ENCODE measurements at places on chromosomes 12 and 14.

- H3K27ac ChIP-seq = peak overlapping the region; percentile 72
- H3K4me3 ChIP-seq = no peak overlapping the region
- H3K4me1 ChIP-seq = peaks cover 13% of the 10 kb centered on the region
- no peak for DNase-seq
Measured at GRCh38 chr12:49201595-49202295, 12.9 kb upstream of the TUBA1A start.

GRCh38 chr12:32083489-32083888 is 23.2 kb upstream of the BICD1 start:
- peaks cover 3% of the 10 kb centered on the region for H3K27me3 ChIP-seq
- H3K4me3 ChIP-seq = no peak overlapping the region
- no peaks in the 10 kb centered on the region for H3K4me1 ChIP-seq
- DNase-seq = no peak

GRCh38 chr12:113932381-113933196 is 33.5 kb downstream of the RBM19 start:
- peaks cover 24% of the 10 kb centered on the region for H3K36me3 ChIP-seq
- no peak for DNase-seq
- H3K4me3 ChIP-seq = no peak overlapping the region
- H3K27me3 ChIP-seq = no peaks in the 10 kb centered on the region
- H3K27ac ChIP-seq = no peak overlapping the region

GRCh38 chr14:32304296-32304695 is 24.8 kb upstream of the AKAP6 start:
- DNase-seq = no peak
- no peaks in the 10 kb centered on the region for H3K27me3 ChIP-seq
- no peak overlapping the region for H3K27ac ChIP-seq
- no peaks in the 10 kb centered on the region for H3K4me1 ChIP-seq
- H3K4me3 ChIP-seq = no peak overlapping the region

DNA sequence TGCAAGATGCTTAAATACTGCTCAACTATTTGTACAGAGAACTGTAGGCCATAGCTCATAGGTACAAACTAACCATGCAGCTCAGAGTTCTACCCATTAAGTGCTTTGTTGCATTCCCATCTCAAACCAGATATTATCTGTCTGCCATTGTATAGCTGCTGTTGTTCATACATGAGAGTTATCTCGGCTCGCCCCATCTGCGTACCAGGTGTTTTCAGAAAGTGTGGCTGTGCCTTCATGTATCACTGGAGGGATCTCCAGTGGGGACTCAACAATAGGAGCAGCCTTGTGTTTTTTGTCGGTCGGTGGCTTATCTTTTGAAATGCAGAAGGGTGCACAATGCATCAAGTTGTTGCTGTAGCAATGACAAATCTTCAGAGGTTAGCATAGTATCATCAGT is 678.3 kb downstream of the RERGL start:
- H3K36me3 ChIP-seq = no peaks in the 10 kb centered on the region
- H3K4me3 ChIP-seq = no peak overlapping the region
- no peak for DNase-seq
- H3K27me3 ChIP-seq = no peaks in the 10 kb centered on the region
- H3K27ac ChIP-seq = no peak overlapping the region

DNA sequence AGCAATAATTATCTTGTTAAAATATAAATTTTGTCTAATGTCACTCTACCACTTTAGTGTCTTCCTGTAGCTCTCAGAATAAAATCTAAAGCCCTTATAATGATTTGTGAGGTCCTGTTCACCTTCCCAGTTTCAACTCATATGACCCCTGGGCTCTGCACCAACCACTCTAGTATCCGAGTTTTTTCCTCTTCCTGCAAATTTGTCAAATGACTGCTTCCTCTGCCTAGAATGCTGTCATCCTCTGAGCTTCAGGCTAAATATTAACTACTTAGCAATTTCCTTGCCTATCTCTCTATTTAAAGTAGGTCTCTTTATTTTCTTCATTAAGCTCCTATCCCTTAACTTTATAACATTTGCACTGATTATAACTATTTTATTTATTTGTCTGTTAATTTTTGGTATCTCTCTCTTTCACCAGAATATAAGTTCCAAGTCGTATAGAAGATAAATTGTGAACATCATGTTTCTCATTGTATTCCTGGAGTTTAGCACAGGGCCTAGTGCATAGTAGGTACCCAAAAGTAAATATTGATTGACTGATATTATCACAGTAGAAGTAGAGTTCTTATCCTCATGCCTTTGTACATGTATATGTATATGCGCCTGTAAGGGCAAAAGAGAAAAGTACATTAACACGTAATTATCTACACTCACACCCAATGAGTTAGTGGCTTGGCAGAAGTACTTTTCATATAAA is 196.0 kb downstream of the BCAT1 start:
- no peaks in the 10 kb centered on the region for H3K36me3 ChIP-seq
- no peak for DNase-seq
- no peaks in the 10 kb centered on the region for H3K4me1 ChIP-seq
- H3K27ac ChIP-seq = no peak overlapping the region

- peaks cover 9% of the 10 kb centered on the region for H3K36me3 ChIP-seq
- DNase-seq = no peak
- peak overlapping the region; percentile 24 for H3K27ac ChIP-seq
- H3K4me1 ChIP-seq = no peaks in the 10 kb centered on the region
- no peaks in the 10 kb centered on the region for H3K27me3 ChIP-seq
- H3K4me3 ChIP-seq = no peak overlapping the region
Measured at GRCh38 chr12:110373025-110373424, 30.5 kb downstream of the ANAPC7 start.

DNA sequence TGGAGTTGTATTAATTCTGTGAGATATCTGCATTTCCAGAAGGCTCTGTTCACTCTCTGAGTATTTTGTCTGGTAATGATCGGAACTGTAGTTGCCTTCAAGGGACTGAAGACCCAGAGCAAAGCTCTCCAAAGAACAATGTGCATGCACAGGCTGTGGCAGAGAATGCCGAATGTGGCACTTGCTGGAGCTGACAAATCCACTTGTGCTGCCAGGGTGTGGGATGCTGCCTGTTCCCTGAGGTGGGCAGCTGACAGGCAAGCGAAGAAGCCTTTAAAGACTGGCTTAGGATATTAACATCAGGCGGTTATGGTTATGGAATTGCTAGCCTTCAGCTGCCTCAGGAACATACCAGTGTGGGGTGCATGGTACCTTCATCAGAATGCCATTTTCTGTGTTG is 419.9 kb upstream of the ATP2B1 start:
- H3K27me3 ChIP-seq = no peaks in the 10 kb centered on the region
- H3K4me1 ChIP-seq = no peaks in the 10 kb centered on the region
- H3K4me3 ChIP-seq = no peak overlapping the region
- no peaks in the 10 kb centered on the region for H3K36me3 ChIP-seq

GRCh38 chr12:131017477-131017991 is 63.8 kb downstream of the ADGRD1 start:
- H3K27ac ChIP-seq = no peak overlapping the region
- no peaks in the 10 kb centered on the region for H3K36me3 ChIP-seq
- no peaks in the 10 kb centered on the region for H3K4me1 ChIP-seq
- DNase-seq = no peak
- peaks cover 22% of the 10 kb centered on the region for H3K27me3 ChIP-seq

DNA sequence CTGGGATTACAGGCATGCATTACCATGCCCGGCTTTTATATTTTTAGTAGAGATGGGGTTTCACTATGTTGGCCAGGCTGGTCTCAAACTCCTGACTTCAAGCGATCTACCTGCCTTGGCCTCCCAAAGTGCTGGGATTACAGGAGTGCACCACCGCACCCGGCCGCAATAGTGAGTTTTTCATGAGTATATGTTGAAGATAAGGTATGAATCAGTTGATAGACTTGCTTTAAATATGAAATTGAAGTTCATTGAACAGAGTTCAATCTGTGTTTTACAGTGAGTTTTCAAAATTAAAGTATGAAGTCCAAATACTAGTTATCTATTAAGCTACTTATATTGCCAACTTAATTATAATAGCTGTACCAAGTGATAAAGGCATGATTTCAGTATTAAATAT is 35.1 kb downstream of the SNAPC1 start:
- no peak overlapping the region for H3K27ac ChIP-seq
- no peak overlapping the region for H3K4me3 ChIP-seq
- peaks cover 27% of the 10 kb centered on the region for H3K36me3 ChIP-seq
- no peaks in the 10 kb centered on the region for H3K27me3 ChIP-seq

DNA sequence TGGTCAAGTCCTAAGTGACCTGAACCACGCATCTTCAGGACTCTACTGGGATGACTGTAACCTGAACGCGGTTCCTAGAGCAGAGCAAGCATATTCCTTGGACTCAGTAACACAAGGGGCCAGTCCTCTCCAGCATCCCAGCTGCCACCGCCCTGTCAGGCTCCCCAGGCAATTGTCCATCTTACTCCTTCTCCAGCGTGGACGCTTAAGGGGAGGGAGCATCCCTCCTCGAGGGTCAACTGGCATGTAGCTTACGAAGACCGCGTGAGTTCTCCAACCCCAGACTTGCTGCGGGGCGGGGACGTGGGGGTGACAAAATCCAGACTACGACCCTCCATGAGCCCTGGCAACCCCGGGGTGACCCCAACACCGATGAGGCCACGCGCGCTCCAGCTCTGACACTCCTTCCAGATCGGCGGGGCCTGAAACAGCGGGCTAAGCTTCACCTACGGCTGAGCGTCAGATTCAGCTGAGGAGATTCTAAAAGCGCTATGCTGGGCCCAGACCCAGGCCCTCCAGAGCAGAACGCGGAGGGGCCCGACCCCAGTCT is 846 bp upstream of the MTHFD1 start:
- no peak for DNase-seq
- no peaks in the 10 kb centered on the region for H3K27me3 ChIP-seq
- H3K4me3 ChIP-seq = peak overlapping the region; percentile 99
- H3K36me3 ChIP-seq = peaks cover 4% of the 10 kb centered on the region
- H3K27ac ChIP-seq = peak overlapping the region; percentile 98

GRCh38 chr14:97602438-97603117 is 805.4 kb downstream of the VRK1 start:
- peaks cover 19% of the 10 kb centered on the region for H3K4me1 ChIP-seq
- no peak overlapping the region for H3K4me3 ChIP-seq
- no peaks in the 10 kb centered on the region for H3K27me3 ChIP-seq
- H3K27ac ChIP-seq = no peak overlapping the region
- peak; percentile 73 for DNase-seq

- H3K4me3 ChIP-seq = no peak overlapping the region
- H3K36me3 ChIP-seq = no peaks in the 10 kb centered on the region
- no peak for DNase-seq
Measured at GRCh38 chr12:40692765-40693206, 547 bp downstream of the CNTN1 start.

DNA sequence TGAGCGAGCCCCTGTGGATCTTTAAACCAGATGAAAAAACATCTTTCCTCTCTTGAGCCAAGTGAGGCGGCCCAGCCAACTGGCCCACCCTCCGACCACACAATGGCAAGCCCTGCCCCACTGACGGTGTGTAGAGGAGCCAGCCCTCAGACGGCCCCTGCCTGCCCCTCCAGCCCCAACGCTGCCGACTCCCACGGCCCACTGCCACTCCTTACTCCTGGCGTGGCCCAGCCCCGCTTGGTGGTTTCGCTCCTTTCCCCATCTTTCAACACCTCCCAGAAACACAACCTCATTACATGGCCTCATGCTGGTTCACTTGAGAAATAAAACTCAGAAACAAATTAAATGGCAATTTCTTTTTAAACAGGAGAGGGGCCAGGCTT is 80.6 kb upstream of the DICER1 start:
- no peak overlapping the region for H3K27ac ChIP-seq
- H3K4me1 ChIP-seq = no peaks in the 10 kb centered on the region
- no peaks in the 10 kb centered on the region for H3K36me3 ChIP-seq

- H3K27me3 ChIP-seq = peaks cover 52% of the 10 kb centered on the region
- H3K4me3 ChIP-seq = no peak overlapping the region
- H3K4me1 ChIP-seq = peaks cover 7% of the 10 kb centered on the region
- H3K27ac ChIP-seq = no peak overlapping the region
- peak; percentile 12 for DNase-seq
Measured at GRCh38 chr14:105931808-105932483, 405.6 kb downstream of the TMEM121 start.

DNA sequence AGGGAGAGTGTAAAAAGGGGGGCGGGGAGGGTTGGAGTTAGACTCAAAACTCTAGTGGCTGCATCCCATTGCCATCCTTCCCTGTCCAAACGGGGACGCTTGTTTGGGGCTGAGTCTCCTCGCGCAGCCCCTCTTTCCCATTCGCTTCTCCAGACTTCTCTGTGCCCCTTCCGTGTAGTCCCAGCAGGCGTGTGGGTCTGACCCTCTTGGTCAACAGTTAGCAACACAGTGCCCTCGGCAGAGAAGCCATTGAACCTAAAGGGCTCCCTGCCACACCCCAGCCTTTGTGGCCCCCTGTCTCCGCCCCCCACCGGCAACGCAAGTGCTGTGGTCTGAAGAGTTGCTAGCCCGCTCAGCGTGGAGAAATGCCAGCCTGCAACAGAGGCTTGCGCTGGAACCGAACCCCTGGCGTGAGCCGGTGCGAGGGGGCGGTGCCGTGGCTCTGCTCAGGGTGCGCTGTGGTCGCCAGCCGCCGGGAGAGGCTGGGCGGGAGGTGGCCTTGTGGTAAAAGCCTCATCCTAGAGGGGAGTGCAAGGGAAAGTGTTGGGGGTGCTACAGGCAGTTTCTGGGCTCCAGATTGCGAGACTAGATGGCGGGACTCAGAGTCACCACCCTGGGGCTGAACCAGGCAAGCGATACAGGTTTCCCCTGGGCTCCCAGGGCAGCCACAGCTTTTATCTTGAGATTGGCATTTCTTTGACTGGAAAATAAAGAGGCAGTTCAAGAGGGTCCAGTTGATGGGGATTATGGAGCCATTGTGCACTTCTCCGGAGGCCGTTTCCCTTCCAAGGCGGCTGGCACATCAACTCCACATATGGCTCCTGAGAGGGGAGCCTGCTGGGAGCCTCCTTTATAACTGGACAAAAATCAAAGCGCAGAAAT is 2.1 kb downstream of the PLXNC1 start:
- no peak overlapping the region for H3K27ac ChIP-seq
- peak overlapping the region; percentile 95 for H3K4me3 ChIP-seq
- no peaks in the 10 kb centered on the region for H3K27me3 ChIP-seq
- no peaks in the 10 kb centered on the region for H3K36me3 ChIP-seq

GRCh38 chr14:45686771-45687170 is 433.8 kb upstream of the MIS18BP1 start:
- no peak overlapping the region for H3K27ac ChIP-seq
- peaks cover 9% of the 10 kb centered on the region for H3K36me3 ChIP-seq
- DNase-seq = no peak
- H3K4me1 ChIP-seq = no peaks in the 10 kb centered on the region

DNA sequence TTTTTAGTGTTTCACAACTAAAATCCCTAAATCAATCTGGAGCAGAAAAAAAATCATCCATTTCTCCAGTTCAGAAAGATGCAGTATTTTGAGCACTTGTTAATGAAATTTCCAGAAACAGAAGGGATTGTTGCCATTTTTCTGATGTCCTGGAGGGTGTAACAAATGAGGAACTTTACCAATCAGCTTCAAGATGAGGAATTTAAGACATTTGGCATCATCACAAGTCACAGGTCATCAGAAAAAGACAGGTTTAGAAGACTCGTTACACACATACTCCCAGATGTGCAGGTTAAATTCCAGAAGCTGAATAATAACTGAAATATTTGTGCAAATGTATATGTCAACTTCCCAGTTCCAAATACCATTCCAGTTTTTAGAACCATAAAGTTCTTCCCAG is 482 bp upstream of the PSMC1 start:
- peaks cover 21% of the 10 kb centered on the region for H3K36me3 ChIP-seq
- peak overlapping the region; percentile 24 for H3K27ac ChIP-seq
- DNase-seq = no peak
